Activated T-cell treated with anti-CD3 and anti-CD28 coated beads, Interleukin-2, amount 50 U/mL, for 1 hour (primary cell): ENCODE measurements at places on chromosomes 6 and 20.

DNA sequence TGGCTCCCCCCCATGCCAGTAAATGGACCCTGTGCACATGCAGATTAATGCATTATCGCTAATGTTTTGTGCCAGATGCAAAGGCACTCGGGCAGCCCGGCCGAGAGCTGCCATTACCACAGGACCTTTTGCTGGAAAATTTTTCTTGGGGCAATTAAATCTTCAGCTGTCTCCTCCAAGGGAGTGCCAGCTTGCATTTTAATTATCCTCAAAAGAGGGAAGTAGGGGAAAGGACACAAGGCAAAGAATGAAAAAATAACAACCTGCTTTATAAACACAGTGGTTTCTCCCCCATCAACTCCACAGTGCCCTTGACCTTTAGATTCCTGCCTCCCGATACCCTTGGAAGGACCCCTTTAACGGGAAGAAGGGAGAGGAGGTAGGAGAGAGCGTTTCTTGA lies 48.2 kb downstream of the PDYN start:
- DNase-seq, result no peak

DNA sequence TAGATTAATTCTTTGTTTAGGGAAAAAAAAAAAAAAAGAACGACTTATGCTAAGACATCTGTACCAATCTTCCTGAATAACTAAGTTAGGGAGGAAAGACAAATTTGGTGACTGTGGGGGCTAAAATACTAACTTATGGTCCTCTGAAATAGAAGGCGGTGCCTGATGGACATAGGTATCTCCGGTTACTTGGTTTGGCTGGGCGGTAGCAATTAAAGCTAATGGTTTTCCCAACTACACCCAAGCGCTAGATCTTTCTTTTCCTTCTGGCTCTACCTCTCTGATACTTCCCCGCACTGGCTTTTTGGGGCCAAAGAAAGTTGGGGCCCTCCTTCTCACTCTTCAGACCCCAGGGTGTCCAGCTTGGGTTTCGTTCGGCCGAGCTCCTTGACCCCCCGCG lies 1.0 kb upstream of the RBM24 start:
- no peak for DNase-seq

GRCh38 chr6:53741034-53741823 lies 53.6 kb upstream of the LRRC1 start:
- DNase-seq, result no peak

GRCh38 chr20:53692465-53693067 lies 98.9 kb upstream of the ZNF217 start:
- DNase-seq, result no peak

DNA sequence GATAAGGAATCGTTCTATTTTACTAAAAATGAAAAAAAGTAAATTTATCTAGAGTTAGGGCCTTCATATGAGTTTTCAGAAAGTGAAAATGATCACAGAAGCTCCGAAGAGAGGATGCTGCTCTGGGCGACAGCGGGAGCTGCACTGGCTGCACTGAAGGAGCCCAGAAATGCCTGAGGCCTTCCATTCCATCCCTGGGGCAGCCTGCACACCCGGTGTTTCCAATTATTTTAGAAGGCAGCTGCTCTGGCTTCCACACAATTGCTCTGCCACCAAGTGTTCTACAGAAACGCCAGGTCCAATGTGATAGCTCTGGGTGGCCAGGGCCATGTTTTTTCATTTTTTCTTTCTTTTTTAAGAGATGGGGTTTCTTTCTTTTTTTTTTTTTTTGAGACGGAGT lies 3.6 kb downstream of the DTNBP1 start:
- DNase-seq, result no peak

DNA sequence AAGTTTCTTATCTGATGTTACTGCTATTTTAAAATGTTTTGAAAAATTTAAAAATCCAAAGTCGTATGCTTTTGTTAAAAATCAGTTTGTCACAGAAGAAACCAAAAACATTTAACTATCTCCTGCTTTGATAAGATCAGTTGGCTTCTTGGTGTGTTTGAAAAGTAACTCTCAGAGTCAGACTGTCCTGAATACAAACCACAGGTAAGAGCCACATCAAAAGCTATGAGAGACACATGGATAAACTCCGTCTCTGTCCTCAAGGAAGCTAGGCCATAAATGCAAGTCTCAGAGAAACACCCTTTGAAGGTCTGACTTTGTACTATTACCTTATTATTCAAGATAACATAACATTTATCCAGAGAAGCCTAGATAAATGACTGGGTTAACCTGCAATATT lies 7.7 kb downstream of the HBS1L start:
- no peak for DNase-seq

DNA sequence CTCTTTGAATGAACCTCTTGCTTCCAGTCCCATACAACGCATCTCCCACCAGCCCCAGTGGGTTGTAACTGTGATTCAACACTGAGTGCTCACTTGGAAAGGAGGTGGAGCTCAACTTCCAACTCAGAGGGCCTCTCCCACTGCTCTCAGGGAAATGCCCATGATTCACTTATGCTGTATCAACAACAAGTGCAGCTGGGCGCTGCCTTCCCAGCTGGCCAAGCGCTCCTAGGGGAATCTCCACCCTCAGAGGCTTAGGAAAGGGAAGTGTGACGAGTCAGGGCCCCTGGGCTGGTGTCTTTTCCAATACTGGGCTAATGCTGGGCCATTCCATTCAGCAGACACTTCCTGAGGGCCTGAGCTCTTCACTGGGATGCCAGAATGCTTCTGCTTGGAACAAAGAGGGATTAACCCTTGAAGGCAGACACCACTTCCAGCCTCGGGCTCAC lies 8.1 kb upstream of the OCSTAMP start:
- DNase-seq, result no peak

GRCh38 chr6:26087284-26088115 lies at the start of gene HFE:
TSS of gene HFE (plus strand) at chr6:26087429. CDS start at chr6:26087441, 12 bp downstream.
- DNase-seq, result peak; percentile 40

- DNase-seq, result no peak
Observed at GRCh38 chr6:38012573-38012972, 193.0 kb downstream of the ZFAND3 start.

GRCh38 chr6:15628499-15629131 lies 34.2 kb downstream of the DTNBP1 start:
- no peak for DNase-seq

DNA sequence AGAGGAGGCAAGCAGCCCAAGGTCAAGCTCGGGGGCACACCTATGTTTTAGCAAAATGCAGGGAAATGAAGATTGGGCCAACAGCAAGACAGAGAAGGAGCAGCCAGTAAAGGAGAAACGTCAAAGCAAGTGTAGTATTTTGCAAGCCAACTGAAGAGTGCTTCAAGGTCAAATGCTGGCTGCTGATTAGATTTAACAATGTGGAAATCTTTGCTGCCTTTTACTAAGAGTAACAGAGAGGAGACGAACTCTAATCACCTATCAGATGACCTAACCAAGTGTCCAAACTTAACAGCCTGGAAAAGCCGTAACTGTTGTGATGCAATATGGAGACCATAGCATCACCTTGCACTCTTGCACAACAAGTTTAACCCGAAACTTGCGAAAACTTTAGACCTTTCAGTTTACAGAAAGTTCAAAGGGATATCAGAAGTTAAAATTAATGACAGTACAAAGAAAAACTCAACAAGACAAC lies 30.4 kb downstream of the AKIRIN2 start:
- no peak for DNase-seq

GRCh38 chr20:20768202-20768815 lies 55.9 kb upstream of the RALGAPA2 start:
- no peak for DNase-seq

GRCh38 chr20:57869291-57869950 lies 159.6 kb upstream of the PMEPA1 start:
- no peak for DNase-seq

DNA sequence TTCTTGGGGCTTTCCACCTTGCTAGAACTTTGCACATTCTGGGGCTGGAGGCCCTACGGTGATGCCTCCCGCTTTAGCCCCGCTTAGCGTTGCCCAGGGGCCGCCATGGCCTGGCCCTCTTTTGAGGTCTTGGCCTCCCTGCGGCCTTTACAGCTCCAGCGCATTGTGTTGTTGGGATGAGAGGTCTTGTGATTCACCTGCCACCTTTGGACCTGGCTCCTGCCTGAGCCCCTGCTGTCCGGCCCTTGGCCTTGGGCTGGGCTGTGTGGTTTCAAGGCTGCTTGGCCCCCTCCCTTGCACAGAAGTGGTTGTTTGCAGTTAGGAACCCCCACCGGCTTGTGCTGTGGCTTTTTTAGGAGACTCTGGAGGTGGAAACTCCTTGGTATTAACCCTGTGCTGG lies 61.0 kb upstream of the CDH4 start:
- no peak for DNase-seq

- no peak for DNase-seq
Observed at GRCh38 chr20:50834599-50835005, 39.7 kb downstream of the BCAS4 start.

GRCh38 chr6:45886776-45887175 lies 128.9 kb downstream of the CLIC5 start:
- no peak for DNase-seq

GRCh38 chr6:35729722-35730121 lies 7.1 kb upstream of the ARMC12 start:
- DNase-seq, result no peak

- DNase-seq, result no peak
Observed at GRCh38 chr6:124028117-124028516, 224.5 kb downstream of the NKAIN2 start.

DNA sequence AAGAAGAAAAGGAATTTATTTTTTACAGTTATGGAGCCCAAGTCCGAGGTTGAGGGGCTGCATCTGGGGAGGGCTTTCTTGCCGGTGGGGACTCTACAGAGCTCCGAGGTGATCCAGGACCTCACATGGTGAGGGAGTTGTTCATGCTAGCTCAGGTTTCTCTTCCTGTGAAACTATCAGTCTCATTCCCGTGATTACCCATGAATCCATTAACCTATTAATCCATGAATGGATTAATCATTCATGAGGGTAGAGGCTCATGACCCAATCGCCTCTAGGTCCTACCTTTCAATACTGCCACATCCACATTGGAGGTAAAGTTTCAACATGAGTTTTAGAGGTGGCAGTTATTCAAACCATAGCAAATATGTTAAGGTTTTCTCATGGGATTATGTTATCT lies 3.8 kb downstream of the DSE start:
- DNase-seq, result no peak

DNA sequence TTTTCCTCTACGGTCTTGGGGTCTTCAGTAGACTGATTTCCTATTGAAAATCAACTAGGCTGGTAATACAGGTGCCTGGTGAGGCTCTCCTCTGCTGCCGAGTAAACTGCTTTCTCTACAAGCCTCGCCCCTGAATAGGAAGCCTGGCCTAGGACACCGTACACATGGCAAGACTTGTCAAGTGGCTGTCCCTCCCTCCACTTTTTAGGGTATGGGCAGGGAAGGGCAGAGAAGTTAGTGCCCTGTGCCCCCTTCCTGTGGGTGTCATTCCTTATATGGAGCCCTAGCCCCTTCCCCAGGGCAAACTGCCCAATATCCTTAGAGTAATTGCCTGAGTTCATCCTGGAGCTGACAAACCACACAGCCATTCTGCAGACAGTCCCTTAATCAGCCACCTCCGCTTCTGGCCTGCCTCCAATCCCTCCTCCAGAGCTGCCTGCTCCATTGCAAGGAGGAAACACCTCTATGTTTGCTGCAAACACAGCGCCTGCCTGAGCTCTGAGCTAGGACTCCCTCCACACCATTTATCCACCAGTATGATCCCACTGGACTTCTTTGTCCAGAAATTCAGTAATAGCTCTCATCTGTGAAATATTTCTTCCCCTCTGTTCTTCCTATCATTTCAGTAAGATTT lies 93.1 kb downstream of the CHD6 start:
- DNase-seq, result no peak

- no peak for DNase-seq
Observed at GRCh38 chr20:24022621-24023180, 34.1 kb upstream of the GGTLC1 start.

DNA sequence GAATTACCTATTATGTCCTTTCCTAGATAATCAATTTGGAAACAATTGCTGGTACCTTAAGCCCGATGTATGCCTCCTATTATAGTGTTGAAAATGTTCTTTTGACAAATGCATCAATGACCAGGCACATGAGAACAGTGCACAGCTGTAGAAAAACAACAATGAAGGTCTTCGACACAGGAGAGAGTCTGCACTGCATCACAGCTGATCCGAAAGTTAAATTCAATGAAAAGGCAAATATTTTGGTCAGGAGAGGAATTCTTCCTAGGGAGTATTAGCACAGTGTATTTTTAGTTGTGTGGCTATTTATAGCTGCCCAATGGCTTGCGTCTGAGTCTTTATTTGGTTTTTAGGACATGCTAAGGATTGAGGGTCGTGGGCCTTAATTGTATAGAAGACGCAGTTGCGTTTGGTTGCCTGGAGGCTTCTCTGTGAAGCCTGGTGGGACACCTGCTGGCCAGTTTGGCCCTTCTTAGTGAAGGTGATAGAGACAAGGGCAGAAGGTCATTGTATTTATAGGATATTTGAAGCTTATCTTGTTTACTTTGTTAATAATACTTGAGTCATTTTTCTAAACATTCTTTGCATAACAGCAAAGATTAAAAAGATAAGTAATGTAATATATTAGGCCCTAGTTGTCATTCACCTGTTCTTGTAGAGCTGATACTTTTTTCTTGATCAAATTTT lies 72.3 kb downstream of the CDYL start:
- DNase-seq, result no peak

GRCh38 chr20:23492292-23492691 lies 1.4 kb downstream of the CST8 start:
- no peak for DNase-seq

GRCh38 chr6:4964675-4965561 lies 38.9 kb downstream of the RPP40 start:
- no peak for DNase-seq

DNA sequence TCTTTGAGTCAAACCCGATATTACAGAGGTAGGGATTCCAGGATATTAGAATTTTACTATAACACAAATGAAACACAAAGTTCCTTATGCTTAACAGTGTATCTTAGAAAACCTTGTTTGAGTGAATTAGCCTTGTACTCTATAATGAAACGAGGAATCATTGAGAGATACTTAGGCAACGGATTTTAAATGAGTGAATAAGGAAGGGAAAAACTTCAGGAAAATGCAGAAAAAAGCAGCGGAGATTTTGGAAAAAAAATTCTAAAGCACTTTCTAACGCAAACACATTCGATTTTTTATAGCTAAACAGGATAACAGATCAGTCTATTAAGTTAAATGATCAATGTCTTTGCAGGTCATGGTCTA lies 137.3 kb downstream of the HFE start:
- no peak for DNase-seq

- no peak for DNase-seq
Observed at GRCh38 chr6:162706232-162706631, 21.3 kb downstream of the PRKN start.

DNA sequence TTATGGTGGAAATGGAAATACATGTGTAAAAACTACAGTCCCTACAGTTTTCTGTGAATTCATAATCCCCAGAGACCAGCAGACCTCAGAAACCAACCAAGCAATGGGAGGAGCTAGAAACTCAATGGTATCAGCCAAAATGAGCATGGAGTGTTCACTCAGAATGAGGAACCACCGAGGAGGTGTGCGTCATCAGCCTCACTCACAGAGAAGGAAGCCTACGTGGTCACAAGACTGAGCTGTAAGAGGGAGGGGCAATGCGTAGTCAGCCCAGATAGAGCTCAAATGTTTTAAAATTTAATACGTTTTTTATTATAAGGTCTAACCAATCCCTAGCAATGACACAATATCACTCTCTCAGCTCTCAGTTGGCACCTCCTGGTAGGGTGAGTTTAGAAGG lies 17.4 kb downstream of the MYLK4 start:
- no peak for DNase-seq

- DNase-seq, result no peak
Observed at GRCh38 chr6:31401403-31401802, 2.0 kb upstream of the MICA start.

GRCh38 chr6:13863699-13864155 lies 49.4 kb upstream of the MCUR1 start:
- DNase-seq, result no peak
